T-cell (primary cell): ENCODE measurements at places on chromosomes 2 and 18. TPM values are rescaled to one million over a fixed set of nuclear protein-coding genes. Genes with fewer than 3 reads are reported as not detected.

DNA sequence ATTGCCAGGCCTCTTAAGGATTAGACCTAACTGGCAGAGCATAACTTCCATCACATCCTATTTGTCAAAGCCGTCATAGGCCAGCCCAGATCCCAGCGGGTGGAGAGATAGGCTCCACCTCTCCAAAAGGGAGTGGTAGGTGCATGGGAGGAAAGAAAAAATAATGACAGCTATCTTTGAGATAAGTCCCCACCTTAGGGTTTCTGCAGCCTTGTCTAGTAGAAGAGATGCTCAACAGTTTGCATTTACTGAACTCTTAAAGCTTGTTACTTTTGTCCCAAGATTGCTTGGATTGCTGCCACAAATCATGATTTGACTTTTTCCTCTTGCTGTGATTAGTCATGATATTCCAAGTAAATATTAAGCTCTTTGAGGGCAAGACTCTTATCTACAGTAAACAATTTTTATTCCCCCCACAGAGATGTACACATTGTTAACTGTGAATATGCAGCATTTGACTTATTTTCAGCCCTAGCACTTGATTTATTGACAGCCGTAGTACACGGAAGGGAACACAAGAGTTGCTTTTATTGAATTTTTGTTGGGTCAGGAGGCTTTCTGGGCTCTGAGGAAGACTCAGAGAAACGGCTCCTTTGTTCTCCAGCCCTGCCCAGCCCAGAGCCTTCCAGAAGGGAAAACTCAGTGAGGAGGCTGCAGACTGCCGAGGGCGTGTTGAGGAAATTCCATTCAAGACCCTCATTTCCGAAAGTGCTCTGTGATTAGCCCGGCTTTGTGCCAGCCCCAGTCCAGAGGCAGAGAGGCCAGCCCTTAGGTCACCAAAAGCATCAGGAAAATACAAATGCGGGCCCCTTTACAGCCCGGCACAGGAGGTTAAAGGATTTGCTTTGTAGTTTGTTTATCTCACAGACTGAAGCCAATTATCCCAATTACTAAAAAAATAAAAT is 75.5 kb upstream of the ZNF532 start:
- no peaks in the 10 kb centered on the region for H3K27me3 ChIP-seq
- no peak overlapping the region for H3K4me3 ChIP-seq
- no peaks in the 10 kb centered on the region for H3K4me1 ChIP-seq
- no peaks in the 10 kb centered on the region for H3K36me3 ChIP-seq
- no peak overlapping the region for H3K27ac ChIP-seq

DNA sequence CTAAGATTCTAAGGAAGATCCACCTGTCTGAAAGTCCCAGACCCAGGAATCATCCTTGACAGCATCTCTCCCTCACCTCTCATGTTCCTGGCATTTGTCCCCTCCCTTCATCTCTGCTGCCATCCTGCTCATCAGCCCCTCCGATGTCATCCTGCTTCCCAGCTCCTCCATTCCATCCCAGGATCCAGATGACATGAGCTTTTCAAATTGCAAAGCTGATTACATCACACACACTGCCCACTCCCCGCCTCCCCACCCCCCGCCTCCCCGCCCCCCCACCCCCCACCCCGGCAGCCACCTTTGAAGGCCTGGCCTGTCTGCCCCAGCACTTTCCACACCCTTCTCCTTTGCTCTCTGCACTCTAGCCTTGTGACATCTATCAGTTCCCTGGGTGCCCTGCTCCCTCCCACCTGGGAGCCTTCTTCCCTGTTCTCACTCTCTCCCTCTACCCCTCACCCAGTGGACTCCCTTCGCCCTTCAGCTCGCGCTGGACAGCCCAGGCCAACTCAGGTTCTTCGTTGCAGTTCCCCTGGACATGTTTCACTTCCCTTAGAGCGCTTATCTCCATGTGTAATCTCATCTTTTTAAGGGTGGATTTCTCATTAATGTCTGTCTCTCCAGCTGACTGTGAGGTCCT is 61.6 kb downstream of the DNMT3A start:
- no peak for DNase-seq
- peaks cover 49% of the 10 kb centered on the region for H3K4me1 ChIP-seq
- peaks cover 8% of the 10 kb centered on the region for H3K36me3 ChIP-seq

DNA sequence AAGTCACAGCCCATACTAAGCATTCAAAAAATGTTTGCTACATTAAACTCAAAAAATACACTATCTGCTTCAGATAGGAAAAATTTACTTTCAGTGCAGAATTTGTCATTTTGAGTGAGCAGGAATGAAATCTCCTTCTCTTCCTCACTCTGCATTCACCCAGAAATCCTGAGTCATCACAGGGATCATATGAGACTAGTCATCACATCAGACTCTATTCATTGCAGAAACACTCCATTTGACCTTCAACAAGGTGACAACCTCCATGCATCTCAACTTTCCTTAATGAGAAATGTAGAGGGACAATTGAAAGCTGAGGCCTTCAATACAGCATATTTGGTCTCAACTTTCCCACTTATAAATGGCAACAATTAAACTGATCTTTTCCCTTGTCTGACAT is 130.4 kb upstream of the CYP26B1 start:
- no peak overlapping the region for H3K4me3 ChIP-seq
- H3K27me3 ChIP-seq = no peaks in the 10 kb centered on the region
- no peak for DNase-seq
- no peaks in the 10 kb centered on the region for H3K36me3 ChIP-seq
- H3K4me1 ChIP-seq = no peaks in the 10 kb centered on the region
- no peak overlapping the region for H3K27ac ChIP-seq

DNA sequence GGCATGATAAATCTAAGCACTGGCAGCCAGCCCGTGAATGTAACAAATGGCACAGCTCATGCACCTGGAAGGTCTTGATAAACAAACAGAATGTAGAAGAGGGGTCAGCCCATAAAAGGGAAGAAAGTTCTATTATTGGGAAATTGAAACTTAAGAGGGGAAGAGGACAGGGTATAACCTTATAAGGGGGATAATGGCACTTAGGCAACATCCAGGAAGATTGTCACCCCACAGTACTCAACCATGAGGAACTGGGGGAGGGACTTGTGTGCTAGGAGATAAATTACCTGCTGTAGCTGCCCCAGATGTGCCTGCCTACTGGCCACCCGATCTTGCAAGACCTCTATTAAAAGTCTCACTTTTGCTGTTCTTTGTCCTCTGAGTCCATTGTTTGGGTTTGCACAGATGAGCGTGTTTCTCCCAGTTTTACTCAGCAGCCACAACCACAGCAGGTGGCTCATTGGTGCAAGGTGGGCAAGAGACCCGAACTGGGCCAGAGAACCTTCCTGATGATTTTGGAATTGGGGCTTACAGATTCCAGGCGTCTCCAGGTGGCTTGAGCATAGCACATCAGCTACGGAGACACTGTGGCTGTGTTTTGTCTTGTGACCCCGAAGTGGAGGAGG is 79.0 kb upstream of the TAF1B start:
- no peak overlapping the region for H3K4me3 ChIP-seq
- no peak for DNase-seq
- no peaks in the 10 kb centered on the region for H3K36me3 ChIP-seq
- no peak overlapping the region for H3K27ac ChIP-seq
- peaks cover 8% of the 10 kb centered on the region for H3K4me1 ChIP-seq

IL1B gene
- total RNA-seq = 1.1 TPM

KYNU gene
- total RNA-seq = 0.30 TPM
